MM.1S (cell line): ENCODE measurements at places on chromosomes 12 and 14.
A peak's percentile ranks its signal among the peaks of the same experiment; 100 is the strongest.

DNA sequence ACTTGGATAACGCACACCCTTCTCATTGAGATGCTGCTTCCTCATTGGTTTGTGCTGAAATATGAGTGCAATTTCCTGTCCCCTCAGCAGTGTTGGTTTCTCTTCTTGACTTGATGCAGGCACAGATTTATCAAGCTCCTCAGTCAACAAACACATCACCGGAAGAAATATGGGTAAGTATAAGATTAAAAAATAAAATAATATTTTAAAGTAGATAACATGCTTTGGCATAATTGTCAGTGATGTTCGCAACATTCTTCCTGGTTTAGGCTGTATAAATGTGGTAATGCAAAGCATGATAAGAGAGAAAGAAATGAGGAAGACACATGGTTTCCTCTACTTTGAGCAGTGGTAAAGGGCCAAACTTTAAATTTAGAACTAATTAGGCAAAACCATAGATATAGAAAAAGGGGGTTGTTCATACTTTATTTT lies at the start of gene GPR65:
TSS of gene GPR65 (plus strand) at position 86 of the 432 bp plus-strand sequence. CDS start 5,713 bp downstream, outside the sequence.
- H3K4me1 ChIP-seq = no peaks in the 10 kb centered on the region
- H3K36me3 ChIP-seq = no peaks in the 10 kb centered on the region
- no peak for DNase-seq

- no peaks in the 10 kb centered on the region for H3K27me3 ChIP-seq
- no peak overlapping the region for H3K27ac ChIP-seq
- no peak for DNase-seq
Measured at GRCh38 chr12:64652346-64652745, 42.1 kb downstream of the RASSF3 start.

DNA sequence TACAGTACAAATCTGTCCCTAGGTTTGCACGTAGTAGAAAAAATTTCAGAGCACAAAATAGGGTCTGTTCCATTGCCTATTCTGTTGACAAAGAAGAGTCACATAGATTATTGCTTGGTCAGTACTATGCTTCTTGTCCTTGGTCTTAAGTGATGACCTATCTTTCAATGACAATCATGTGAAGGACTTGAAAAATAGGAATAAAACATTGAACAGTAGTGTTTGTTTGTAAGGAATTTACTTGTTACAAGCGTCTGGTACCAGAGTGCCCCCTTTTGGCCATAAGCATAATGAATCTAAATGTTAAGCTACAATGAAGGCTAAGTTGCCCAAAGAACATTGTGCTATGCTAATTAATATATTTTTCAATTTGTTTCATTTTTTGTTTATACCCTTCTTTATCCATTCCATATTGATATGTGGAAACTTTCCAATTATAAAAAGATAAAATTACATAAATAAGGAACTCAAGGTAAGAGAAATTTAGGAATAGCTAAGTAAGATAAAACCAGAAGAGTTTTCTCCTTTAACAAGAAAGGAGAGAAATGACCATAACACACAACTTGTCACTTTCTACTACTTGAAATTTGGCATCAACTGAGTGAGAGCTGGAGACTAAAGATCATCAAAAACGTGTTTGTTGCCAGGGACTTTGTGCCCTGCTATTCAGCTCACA lies 204.7 kb downstream of the EPS8 start:
- peak; percentile 63 for DNase-seq
- no peak overlapping the region for H3K27ac ChIP-seq
- no peaks in the 10 kb centered on the region for H3K27me3 ChIP-seq
- H3K4me1 ChIP-seq = no peaks in the 10 kb centered on the region

DNA sequence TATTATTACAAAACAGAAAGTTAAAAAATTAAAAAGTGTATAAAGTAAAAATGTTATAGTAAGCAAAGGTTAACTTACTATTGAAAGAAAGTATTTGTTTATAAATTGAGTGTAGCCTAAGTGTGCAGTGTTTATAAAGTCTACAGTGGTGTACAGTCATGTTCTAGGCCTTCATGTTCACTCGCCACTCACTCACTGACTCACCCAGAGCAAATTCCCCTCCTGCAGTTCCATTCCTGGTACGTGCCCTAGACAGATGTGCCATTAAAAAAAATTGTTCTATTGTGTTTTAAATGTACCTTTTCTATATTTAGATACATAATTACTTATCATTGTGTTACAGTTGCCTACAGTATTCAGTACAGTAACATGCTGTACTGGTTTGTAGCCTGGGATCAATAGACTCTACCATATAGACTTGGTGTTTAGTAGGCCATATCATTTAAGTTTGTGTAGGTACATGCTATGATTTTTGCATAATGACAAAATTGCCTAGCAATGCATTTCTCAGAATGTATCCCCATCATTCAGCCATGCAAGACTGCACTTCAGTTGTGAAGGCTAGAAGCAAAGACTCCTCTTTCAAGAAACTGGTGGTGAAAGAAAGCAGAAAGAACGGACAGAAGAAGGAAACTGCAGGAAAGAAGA lies 100.6 kb downstream of the DACT1 start:
- H3K27ac ChIP-seq = no peak overlapping the region
- no peaks in the 10 kb centered on the region for H3K27me3 ChIP-seq
- H3K4me3 ChIP-seq = no peak overlapping the region
- no peaks in the 10 kb centered on the region for H3K4me1 ChIP-seq
- no peak for DNase-seq

- no peak overlapping the region for H3K27ac ChIP-seq
- no peaks in the 10 kb centered on the region for H3K27me3 ChIP-seq
- no peaks in the 10 kb centered on the region for H3K4me1 ChIP-seq
- no peak overlapping the region for H3K4me3 ChIP-seq
- no peak for DNase-seq
Measured at GRCh38 chr12:67434671-67435370, 165.7 kb downstream of the CAND1 start.

DNA sequence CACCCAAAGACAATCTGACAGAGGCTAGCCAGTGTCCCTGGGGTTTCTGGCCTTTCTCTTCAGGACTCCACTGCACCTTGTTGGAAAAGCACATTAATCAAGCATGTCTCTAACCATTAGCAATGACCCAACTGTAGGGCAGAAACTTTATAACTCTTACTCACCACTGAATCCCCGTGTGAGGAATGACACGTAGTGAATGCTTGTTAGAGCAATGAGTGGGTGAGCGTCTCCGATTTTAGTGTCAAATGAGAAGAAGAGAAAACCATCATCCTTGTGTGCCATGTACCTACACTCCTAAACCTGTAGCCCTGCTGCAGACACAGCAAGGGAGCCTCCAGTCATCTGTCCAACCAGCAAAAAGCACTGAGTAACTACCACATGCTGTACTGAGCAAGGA lies 56.5 kb upstream of the GPR68 start:
- no peak overlapping the region for H3K27ac ChIP-seq
- DNase-seq = no peak
- H3K36me3 ChIP-seq = no peaks in the 10 kb centered on the region; the same call in 1 of the 2 replicates
- H3K4me3 ChIP-seq = no peak overlapping the region
- H3K4me1 ChIP-seq = no peaks in the 10 kb centered on the region

DNA sequence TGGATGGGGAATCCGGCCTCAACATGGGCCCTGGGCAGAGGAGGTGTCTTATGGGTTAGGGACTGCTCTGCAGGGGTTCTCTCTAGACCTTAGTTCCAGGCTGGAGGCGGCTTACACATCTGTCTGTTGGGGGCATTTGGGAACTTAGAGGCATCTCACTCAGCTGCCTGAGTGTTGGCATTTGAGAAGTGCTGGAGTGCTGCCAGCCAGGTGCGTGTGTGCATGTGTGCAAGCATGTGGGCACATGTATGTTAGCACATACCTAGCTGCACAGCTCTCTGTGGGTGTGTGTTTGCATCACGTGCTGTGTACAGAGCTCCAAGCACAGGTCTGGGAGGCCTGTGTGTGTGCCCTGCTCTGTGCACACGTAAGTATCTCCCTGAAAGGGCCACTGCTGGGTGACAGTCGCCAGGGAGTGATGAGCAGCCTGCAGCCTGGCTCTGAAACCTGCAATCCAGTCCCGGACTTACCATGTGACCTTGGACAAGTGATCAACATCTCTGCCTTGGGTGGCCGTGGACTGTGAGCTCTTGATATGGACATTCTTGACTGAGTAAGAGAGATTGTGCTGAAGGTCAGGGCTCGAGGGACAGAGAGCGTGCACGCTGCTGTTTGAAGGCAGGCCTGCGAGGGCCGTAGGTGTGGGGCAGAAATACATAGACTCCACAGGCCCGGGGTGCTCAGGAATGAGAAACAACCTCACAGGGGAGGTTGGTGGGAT lies 5.2 kb downstream of the LRTM2 start:
- no peak overlapping the region for H3K4me3 ChIP-seq
- no peaks in the 10 kb centered on the region for H3K36me3 ChIP-seq
- peaks cover 94% of the 10 kb centered on the region for H3K27me3 ChIP-seq
- H3K27ac ChIP-seq = no peak overlapping the region
- no peaks in the 10 kb centered on the region for H3K4me1 ChIP-seq
- no peak for DNase-seq

DNA sequence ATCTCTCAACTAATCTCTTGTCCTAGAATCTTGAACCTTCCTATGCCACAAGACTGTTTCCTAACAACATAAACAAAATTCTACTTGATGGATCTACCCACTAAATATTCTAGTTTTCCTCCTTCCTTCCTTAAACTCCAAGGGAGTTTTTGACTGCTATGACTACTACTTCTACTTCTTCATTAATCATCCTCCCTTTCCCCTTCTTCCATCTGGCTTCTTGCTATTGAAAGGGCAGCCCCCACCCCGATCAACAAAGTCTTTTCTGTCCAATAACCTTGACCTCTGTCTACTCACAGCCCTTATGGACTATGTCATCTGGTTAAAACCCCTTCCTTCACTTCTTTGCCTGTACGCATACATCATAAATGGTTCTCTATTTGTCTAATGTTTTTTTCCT lies 5.6 kb downstream of the LTA4H start:
- H3K4me1 ChIP-seq = no peaks in the 10 kb centered on the region
- no peak overlapping the region for H3K27ac ChIP-seq
- no peak for DNase-seq
- H3K36me3 ChIP-seq = no peaks in the 10 kb centered on the region
- no peak overlapping the region for H3K4me3 ChIP-seq
